ENCODE measurements at places on chromosomes 1 and 21.

DNA sequence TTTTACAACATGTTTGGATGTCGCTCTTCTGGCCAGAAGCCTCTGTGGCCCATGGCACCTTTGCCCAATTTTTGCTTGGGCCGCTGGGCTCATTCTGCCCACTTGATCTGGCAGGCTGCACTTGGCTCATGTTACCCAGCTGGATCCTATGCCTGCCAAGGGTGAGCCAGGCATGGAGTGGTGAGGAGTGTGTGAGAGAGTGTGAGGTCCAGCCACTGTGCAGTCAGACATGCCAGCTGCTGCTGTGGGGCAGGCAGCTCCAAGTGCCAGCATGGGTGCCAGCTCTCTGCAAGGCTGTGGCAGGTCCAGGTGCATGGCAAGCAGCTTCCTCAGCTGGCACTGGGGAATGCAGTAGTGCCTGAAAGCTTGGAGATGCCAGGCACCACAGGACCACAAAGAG is 71.0 kb downstream of the EBNA1BP2 start:
- DNase-seq: no peak

DNA sequence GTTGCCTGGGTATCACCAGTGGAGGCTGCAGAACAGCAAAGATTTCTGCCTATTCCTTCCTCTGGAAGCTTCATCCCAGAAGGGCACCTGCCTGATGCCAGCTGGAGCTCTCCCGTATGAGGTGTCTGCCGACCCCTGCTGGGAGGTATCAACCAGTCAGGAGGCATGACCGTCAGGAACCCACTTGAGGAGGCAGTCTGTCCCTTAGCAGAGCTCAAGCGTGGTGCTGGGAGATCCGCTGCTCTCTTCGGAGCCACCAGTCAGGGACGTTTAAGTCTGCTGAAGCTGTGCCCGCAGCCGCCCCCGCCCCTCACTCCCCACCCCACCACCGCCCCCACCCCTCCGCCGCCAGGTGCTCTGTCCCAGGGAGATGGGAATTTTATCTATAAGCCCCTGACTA is 23.1 kb upstream of the HFM1 start:
- no peak for DNase-seq

GRCh38 chr1:12409681-12410080 is 179.9 kb downstream of the VPS13D start:
- DNase-seq: peak; percentile 37

GRCh38 chr1:94907136-94907535 is 19.8 kb downstream of the CNN3 start:
- DNase-seq: peak; percentile 43

GRCh38 chr1:79235301-79236002 is 228.9 kb upstream of the ADGRL4 start:
- DNase-seq: peak; percentile 32

- no peak for DNase-seq
Observed at GRCh38 chr1:198628067-198628455, 10.8 kb upstream of the PTPRC start.

DNA sequence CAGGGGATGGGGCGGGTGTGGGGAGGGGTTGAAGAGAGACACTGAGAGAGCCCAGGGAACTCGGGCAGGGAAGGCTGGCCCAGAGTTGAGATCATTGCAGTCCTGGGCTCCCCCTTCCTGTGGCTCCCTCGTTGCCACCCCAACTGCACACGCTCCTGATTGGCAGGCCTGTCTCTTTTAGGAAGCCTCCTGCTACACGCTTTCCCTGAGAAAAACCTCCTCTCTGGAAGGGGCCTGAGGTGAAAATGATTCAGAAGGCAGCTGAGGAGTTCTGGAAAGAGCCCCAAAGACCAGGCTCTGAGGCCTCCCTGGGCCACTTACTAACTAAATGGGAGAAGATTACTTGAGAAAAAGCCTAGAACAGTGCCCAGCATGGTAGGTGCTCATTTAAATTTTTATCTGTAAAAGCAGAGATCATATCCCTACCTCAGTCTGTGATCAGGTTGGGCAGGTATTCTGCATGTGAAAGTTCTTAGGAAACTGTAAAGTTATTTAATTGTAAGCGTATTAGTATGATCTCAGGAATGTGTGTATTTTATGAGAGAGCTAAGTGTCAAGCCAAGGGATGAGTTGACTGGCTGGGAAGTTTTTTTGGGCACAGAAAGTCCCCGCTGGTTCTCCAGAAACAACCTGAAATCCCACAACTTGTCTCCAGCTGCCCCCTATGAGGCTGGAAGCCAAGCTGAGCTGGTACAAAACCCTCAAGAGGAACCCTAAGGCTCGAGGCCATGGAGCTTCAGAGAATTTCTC is 65.2 kb upstream of the EPS8L3 start:
- DNase-seq: no peak

DNA sequence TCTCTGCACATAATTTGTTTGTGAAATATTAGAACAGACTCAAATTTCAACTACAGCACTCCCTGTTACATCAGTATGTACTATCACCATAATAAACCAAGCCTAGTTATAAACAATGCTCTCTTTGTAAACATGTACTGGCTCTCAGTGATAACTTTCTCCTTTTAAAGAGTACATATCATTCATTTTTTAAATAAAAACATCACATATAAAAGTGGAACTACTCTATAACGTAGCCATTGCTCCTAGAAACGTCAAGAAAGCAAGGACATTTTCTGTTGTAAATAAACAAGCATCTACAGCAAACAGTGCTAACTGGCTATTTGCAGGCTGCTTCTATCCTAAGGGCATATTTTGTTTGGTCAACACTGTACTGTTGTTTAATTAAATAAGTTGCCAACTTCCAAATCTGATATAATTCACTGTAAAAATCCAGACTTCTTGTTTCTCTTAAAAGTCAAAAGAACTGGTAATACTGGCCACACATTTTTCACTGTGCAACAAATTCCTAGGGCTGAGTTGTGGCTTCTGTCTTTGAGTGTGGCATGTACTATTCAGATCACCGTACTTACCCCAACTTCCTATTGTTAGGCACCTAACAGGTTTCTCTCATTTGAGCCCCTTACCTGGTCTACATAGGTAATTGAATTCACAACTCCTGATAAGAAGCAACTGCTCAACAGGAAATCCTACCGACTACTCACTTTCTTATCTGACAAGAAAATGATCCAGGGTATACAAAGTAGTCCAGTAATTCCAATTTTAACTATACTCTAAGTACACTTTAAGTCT is 111.9 kb downstream of the DENND1B start:
- no peak for DNase-seq

- DNase-seq: no peak
Observed at GRCh38 chr21:42646836-42647235, 6.6 kb upstream of the PDE9A start.

GRCh38 chr1:9249534-9250410 is 15.2 kb downstream of the H6PD start:
- no peak for DNase-seq

DNA sequence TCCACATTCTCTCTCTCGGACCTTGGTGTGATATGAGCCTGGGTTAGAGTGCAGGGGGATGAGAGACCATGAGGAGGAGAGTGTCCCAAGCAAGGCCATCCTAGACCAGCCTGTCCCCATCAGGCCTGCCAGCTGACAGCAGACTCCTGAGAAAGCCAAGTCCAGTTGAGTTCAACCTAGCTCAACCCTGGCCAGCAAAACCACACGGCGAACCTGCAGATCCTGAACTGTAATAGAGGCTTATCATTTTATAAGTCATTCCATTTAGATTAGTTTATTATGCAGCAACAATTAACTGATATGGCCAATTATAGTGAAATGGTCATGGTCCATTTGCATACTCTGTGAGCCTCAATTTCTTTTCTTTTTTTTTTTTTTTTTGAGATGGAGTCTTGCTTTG is 36.4 kb upstream of the ARHGEF10L start:
- DNase-seq: no peak

GRCh38 chr21:31156662-31157061 is 118.4 kb upstream of the KRTAP19-8 start:
- no peak for DNase-seq

DNA sequence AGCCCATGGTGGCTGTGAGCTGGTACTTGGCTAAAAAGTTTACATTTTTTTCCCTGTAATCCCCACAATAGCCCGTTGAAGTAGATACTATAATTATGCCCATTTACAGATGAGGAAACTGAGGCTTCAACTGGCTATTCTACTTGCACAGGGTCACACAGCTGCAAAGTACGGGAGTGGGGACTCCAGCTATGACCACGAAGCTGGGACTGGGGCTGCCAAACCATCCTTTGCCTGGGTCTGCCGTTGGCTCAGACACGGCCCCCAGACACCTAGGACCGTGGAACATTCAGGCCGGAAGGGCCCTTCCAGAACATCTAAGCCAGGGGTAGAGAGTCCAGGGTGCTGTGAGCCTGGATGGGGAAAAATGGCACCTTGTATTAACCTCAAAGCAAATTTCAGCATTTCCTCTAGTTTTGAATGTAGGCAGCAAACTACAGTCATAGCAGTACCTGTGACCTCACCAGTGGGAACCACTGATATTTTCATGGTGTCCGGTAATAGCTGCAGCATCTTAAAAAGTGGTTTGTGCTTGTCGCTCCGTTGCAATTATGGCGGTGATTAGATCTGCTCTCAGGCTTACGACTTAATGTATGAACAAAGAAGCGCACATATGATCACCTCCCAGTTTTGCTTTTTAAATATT is 4.3 kb downstream of the TP73 start:
- no peak for DNase-seq

DNA sequence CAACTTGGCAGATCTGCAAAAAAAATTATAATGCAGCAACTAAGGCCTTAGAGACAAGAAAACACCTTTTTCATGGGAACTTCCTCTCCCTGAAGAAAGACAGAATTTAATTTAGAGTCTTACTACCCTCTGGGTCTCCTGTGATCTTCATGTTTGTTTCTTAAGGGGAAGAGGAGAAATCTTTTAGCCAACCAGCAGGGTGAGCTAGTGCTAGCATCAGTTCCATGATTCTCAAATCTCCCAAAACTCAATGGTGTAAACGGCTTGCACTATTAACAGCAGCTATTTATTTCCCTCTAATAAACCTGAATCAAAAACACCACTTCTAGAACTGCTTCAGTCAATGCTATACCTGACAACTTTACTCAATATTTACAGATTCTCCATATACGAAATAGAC is 3.8 kb downstream of the ZNF644 start:
- no peak for DNase-seq

GRCh38 chr1:5693568-5693967 is 298.7 kb downstream of the NPHP4 start:
- no peak for DNase-seq

DNA sequence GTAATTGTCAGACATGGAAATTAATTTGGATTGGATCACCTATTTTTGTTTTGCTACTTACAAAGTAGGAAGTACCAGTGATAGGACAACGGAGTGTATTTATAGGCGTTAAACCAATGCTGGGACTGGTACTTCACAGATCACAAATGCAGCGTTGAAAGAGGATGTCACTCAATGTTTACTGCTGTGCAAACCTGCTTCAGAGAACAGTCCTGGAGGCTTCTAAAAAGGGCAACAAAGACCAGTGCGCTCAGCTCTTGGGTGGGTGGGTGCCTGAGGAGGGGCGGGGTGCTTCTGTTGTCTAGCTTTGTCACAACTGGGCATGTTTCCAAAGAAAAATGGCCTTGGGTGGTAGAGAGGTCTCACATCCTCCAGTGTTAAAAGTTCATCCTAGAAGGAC is 2.1 kb downstream of the C1orf21 start:
- DNase-seq: no peak

- no peak for DNase-seq
Observed at GRCh38 chr1:67401443-67401842, 28.8 kb downstream of the SERBP1 start.

DNA sequence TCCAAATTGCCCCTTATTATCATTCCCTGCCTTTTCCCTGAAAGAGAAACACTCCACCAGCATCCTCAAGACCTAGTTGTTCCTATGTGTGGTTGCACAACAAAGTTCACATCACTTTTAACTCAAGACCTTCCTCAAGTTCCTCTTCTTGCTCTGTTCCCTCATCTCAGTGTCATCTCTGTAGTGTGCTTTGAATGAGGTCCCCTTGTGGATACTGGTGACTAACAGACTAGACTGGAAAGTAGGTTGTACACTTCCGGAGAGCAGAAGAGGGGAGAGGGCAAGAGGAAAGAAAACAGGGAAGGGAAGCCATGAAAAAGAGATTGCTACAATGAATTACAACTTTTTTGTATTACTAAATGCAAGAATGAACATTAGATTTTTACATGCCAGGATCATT is 853.8 kb downstream of the USP25 start:
- no peak for DNase-seq

GRCh38 chr21:43834146-43834905 is 30.7 kb upstream of the AGPAT3 start:
- DNase-seq: no peak

GRCh38 chr1:63946866-63947491 is 173.2 kb downstream of the ROR1 start:
- peak; percentile 49 for DNase-seq

All from fibroblast of upper back skin (primary cell).